T-cell (primary cell): ENCODE measurements at places on chromosomes 11 and 22.
A peak's percentile ranks its signal among the peaks of the same experiment; 100 is the strongest.

DNA sequence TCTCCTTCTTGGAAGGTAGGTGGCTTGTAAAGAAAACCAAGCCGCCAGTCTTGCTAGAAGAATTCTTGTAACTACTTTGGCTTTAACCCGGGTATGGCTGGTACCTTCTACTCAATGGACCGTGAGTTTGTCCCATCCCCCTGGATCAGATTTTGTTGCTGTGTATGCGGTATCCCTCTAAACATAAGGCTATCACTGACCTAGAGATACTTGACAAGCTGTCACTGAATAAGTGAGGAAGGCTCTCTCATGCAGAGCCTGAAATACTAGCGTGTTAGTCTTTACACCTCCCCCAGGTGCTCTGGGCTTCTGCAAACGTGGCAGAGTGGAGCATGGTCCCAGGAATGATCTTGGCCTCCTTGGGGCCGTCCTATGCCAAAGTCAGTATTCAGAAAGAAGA is 34.5 kb downstream of the GLB1L2 start:
- no peak for DNase-seq

GRCh38 chr11:62789576-62789975 is 2.2 kb downstream of the TMEM223 start:
- DNase-seq = no peak

- no peak for DNase-seq
Observed at GRCh38 chr22:49951678-49951985, 8.9 kb upstream of the PIM3 start.

DNA sequence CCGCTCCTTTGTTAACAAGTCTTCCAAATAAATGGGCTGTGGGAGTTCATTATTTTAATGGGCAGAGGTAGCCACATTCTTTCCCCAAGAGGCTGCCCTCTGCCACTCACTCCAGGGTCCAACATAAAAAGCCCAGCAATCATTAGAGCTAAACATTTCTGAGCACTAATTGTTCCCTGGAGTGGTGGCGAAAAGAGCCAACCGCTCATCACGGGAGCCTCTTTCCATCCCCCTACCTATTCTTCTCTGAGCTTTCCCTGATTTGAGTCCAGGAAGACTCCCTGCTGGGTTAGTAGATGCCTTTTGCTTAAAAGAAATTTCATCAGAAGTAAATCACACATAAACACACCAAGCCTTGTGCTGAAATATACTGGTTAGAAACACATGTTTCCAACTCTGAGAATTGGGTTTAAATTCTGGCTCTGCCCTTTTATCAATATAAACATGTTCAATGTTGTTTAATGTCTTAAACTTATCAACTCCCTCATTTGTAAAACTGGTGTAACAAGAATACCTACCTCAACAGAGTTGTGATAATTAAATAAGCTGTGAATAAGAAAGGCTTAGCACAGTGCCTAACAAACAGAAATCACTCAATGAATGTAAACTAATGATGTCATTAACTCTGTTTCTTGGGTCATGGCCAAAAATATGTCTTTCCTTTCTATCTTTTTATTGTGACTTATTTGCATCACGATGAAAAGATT is at the start of gene OR5A2:
OR5A2 (minus strand) TSS at position 53 of the 707 bp plus-strand sequence. CDS start 3,460 bp downstream, outside the sequence.
- DNase-seq = no peak

DNA sequence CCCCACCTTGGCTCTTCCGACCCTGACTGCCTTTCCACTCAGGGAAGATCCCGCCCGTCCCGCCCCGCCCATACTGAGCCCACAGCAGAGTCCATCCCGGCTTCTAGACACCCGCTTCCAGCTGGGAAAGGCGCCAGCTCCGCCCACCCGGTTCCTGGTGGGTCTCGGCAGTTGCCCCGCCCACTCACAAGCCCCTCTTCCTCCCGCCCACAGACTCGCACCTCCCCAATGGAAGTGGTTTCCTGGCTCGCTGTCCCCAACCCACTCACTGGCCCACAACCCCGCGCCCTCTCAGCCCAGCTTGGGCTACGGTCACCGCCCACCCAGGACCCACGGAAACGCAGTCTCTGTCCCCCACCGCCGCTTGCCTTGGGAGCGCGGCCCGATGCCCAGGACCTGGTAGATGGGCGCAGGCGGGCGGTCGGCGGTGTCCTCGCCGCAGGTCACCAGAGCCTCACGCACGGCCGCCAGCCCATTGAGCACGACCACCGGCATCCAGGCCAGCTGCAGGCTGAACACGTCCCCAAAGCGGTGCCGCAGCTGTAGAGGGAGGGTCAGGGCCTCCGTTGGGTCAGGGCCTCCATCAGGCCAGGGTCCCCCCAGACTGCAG is 22.2 kb upstream of the CYP2D6 start:
- DNase-seq = no peak

DNA sequence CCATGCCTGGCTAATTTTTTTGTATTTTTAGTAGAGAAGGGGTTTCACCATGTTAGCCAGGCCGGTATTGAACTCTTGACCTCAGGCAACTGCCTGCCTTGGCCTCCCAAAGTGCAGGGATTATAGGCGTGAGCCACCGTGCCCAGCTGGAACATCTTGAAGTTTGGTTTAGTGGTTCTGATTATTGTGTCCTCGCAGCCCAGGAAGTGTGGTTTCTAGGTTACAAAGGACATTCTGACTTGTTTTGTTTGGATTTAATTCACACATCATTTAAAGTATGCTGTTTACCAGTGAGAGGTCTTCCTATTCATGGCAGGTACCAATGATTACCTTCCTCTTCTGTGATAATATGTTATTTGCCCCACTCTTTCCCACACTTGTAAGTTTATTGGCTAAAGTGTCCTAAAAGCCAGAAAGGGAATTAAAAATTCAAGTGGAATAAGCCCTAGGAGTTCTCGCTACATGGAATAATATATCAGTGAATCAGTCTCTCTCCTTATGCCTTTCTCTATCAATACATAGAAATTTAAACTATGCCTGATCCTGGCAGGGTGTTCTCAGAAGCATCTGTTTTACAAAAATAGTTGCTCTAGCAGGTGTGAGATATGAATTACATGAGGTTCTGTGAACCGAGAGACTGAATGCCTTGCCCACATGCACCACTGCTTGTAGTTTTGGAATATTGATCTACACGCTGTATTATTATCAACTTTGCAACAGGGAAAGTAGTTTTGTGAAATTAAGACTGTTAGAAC is 263.1 kb downstream of the DDX10 start:
- no peak for DNase-seq

DNA sequence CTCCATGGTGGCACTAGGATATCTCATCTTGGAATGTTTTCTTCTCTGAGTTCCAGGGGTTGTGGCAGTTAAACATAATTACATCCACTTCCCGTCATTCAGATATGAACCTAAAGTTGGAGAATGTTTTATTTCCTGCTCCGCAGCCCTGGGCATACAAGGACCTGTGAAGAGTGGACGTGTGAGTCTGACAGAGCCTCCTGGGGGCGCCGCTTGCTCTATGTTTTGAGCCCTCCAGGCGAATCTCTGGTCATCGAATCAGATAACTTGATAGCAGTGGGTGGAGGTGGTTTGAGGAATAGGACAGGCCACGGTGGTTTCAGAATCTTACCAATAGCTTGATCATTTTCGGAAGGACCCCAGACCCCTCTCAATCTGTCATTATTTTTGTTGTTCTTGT is 174.2 kb downstream of the NTM start:
- no peak for DNase-seq

DNA sequence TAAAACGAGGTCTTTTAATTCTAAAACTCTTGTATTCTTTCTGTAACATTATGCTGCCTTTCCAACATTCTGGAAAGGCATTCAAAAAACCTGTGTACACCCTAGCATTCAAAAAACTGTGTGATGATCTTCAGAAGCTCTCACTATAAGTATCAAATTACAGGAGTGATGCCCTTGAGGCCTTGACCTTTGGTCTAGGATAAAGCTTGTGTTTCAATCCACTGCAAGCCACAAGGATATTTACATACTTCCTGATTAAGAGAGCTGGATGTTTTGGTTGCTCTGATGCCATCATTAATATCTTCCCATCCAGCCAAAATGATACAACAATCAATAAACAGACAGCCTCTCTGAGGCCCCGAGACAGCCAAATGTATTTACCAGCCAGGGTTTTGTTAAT is 11.9 kb downstream of the CLPB start:
- DNase-seq = no peak

DNA sequence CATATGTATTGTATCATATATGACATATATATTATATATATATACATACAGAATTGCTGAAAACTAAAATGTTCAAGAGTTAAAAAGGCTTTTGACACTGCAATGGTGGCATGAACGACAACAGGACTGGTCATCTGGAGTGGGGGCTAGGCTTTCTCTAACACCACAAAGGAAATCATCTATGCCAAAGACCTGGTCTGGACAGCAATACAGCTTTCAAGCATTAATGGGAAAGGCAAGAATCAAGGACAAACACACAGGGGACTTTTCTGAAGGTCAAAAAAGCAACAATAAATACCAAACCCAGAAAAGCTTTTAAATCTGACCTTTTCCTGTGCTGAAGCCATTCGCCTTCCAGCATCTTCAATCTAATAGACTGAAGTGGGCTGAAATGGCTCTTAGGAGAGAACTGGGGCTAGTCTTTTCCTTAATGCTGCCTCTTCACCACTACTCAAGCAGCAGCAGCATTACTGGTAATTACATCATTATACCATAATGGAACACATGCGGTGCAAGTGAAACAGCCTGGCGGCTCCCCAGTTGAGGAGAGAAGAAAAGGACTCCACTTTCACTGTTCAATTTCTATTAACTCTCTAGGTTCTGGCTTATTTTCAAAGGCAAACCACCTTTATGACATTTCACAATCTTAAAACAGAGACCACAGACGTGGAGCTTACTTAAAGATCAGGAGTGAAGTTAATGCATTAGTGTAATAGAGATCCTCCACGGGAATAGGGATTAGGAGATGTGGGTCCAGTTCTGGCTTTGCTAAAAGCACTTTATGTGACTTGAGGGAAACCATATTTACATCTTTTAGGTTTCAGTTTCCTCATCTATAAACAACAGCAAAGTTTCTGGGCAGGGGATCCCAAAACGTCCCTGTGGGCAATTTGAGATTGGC is 63.0 kb downstream of the GAB2 start:
- no peak for DNase-seq

- DNase-seq = no peak
Observed at GRCh38 chr11:79438631-79439409, 2.0 kb downstream of the TENM4 start.

DNA sequence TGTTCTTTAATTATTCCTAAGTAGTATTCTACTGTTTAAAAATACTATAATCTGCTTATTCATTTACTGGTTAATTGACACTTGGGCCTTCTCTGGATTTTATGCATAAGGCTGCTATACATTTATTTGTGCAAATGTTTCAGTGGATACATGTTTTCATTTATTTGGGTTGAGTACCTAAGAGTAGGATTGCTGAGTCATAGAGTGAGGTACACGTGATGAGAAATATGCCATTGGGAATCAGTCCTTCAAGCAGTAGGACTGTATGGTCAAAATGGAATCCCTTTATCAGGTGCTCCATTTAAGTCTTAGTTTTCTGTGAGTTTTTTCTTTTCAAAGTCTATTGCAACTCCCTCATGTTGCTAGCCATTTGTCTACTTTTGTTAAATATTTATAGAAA is 275.2 kb upstream of the SORL1-AS1 start:
- DNase-seq = no peak

DNA sequence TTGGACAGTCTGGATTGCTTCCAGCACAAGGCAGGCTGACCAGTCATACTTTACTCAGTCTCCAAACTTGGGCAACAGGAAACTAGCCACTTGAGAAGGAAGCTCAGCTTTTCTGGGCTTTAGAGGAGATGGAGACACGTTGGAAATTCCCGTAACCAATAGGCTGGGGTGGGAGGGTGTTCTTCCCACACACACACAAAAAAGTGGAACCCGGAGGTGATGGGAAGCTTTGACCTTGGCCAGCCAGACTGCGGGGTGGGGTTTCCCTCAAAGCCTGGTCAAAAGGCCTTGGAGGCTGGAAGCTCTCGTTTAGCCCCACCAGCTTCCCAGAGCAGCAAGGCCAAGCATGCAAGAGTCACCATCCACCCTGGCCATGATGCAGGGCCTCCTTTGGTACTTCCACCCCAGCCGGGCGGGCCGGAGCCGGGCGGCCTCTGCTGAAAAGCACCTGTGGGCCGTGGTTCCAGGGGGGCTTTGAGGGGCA is 126.2 kb downstream of the BCR start:
- DNase-seq = no peak

GRCh38 chr11:30758946-30759504 is 172.9 kb upstream of the MPPED2 start:
- no peak for DNase-seq

DNA sequence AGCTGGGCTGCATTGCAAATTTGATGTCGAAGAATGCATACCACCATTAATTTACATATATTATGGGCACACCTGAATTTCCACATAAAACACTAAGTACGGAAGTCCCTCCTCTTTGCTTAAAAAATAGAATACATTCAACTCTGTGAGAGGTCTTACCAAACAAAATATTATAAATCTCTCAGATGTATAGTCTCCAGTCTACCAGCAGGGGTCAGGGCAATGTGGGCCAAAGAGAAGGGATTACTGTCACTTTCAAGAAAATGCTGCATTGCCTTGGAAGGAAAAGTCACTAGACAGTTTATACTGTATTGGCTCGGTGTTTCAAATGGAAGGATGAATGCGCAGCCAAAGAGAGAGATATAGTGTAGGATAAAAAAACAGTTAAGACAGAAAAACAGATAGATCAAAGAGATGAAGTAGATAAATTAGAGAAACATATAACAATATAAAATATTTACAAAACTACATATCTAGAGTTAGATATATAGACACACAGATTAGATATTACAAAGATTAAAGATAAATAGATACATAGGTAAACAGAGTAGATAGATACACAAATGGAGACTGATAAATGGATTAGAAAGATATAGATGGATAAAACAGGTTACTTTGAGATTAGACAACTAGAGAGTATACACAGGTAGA is 20.9 kb downstream of the SERGEF start:
- peak; percentile 39 for DNase-seq

GRCh38 chr11:69934861-69935494 is 115.8 kb upstream of the FGF3 start:
- no peak for DNase-seq

- DNase-seq = no peak
Observed at GRCh38 chr22:26276529-26277160, 107.4 kb downstream of the SEZ6L start.

DNA sequence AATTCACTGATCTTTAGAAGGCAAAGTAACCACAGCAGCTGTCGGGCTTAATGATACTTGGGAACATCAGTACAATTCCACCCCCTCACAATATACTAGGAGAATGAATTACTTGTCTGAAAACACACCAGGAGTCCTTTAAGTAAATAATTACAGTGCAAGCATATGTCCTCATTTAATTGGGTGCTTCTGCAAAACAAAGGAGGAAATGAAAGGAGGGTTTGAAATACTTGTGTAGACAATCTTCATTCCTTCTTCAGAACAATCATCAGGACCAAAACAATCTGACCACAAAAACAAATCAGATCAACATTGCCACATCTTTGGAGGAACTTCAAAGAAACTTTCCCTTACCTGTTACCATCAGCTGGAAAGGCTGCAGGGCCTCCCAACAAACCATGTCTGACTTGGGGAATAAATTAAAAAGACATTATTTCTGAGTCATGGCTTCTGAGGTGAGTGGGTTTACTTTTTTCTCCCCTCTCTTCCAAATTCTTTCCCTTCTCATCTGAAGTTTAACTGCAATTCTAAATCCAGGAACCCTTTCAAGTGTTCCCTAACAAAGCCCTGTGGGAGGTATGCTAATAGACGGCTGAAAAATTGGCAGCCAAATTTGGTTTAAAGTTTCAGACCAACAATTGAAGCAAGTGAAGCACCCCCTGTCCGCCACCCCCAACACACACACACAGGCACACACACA is 12.5 kb upstream of the CCDC117 start:
- no peak for DNase-seq

- DNase-seq = no peak
Observed at GRCh38 chr11:30049214-30049613, 32.4 kb upstream of the KCNA4 start.
